ENCODE measurements at places on chromosomes 2 and 18.

DNA sequence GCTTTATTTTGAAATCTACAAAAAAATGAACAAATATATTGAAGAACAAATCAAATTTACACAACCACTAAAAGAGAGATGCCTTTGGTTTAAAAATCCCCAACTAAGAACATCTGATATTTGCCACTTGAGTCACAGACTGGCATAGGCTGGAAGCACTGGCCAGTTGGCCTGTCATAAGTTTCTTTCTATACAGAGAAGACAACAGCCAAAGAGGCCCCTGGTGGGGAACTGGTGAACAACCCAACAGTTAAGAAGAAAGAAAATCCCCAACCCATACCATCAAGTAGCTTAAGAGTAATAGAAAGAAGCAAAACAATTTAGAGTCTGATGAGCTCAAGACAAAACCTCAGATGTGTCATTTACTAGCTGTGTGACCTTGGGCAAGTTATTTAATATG lies 45.5 kb downstream of the OSR1 start:
- DNase-seq = no peak

DNA sequence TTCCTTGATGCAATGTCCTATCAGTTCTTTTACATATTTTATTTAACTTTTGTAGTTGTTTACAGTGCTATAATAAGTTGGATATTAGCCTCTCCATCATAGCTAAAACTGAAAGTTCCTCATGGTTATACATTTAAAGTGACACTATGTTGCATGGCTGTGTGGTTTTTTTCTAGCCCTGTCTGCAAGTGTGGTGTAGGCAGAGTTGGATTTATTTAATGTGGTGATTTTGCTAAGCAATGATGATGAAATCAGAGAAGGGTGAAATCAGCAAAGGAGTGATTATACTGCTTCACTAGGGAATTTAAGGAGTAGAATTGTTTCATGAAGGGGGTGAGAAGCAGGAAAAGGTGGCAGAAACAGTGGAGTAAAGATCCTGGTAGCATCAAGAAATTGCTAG lies 18.3 kb upstream of the ENOSF1 start:
- no peak for DNase-seq

- no peak for DNase-seq
These were observed 30.0 kb upstream of the BARD1 start for GRCh38 chr2:214839464-214839863.

GRCh38 chr2:52861596-52861995 lies 906.0 kb upstream of the CHAC2 start:
- DNase-seq = no peak
